ENCODE measurements at places on chromosomes 3 and 15.

DNA sequence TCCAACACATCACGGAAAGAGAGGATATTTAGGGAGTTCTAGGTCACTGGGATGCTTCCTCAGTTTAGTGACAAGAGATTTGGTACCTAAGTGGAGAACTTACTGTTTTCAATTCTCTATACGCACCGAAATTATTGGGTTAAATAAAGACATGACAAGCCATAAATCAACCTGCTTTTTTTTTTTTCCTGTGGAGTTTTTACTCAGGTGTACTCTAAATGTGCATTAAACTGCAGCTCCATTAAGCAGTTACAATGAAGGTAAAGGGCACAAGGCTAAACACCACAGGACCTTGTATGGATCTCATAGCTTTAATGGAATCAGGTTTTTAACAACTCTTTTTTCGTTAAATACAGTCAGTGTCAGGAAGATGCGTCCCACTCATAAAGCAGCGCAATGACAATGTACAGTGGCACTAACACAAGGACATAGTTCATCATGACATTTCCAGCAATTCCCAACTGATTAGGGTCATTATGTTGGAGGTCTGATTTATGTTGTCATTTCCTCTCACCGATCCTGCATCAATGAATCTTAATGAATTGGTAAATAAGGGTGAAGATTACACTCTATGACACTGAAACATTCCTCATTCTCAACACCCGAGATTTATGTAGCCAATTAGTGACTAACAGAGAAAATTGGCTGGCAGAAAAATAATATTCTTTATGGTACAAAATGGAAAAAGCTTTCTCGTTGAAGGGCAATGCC, 355.2 kb downstream of the FOXP1 start:
- no peak for DNase-seq

DNA sequence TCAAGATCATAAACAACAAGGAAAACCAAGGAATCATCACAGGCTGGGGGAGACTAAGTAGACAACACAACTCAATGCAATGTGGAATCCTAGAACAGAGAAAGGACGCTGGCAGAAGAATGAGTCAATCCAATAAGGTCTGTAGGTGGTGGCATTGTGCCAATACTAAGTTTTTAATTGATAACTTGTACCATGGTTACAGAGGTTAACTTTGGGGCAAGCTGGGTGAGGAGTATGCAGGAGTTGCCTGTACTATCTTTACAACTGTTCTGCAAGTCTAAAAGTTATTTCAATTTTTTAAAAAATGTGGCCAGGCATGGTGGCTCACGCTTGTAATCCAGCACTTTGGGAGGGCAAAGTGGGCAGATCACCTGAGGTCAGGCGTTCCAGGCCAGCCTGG, 46.2 kb downstream of the RORA start:
- no peak for DNase-seq

GRCh38 chr3:167837466-167837865, 101.9 kb downstream of the SERPINI1 start:
- no peak for DNase-seq

GRCh38 chr15:31498329-31498728, 171.7 kb downstream of the KLF13 start:
- DNase-seq, result no peak

DNA sequence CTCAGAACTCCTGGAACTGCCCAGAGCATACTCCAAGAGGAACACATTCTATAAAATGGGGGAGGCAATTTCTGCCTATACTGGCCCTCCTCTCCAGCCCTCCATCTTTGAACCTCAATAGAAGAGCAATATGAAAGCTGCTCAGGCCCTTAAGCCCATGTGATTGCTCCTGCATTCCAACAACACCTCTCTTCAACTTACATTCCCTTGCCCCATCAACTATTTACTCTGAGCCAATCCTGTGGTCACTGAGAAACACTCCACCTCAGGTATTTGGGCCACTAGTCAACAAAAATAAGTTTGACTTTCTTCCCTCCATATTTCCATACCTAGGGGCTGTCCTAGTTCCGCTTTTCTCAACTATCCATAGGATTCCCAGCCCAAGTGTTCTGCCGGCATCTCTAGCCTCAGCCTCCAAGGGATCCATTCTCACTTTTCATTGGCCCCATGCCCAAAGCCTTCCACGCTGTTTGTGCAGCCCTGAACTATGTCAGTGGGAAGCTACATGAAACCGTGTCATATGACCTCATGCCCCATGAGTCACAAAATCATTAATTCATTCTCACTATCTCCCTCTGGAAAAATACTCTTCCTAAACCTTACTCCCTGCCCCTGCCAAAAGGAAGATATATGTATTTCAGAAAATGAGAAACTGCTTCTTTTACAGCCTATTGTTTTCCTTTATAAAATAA, 61.6 kb downstream of the GJD2 start:
- DNase-seq, result no peak

DNA sequence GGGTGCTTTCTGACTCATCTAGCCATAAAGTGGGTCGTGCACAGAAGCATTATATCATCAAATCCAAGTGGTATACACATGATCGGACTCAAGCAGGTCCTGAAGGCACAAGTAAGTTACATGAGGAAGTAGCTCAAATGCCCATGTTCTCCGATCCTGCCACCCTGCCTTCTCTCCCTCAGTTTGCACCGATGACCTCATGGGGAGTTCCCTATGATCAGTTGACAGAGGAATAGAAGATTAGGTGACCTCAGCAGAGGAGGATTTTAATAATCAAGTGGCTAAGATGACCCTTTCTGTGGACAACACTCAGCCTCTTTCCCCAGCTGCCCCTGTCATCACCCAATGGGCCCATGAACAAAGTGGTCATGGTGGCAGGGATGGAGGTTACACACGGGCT, 149.5 kb downstream of the TBC1D5 start:
- no peak for DNase-seq

- DNase-seq, result no peak
Measured at GRCh38 chr3:62404321-62404720, 31.0 kb upstream of the FEZF2 start.

- DNase-seq, result no peak
Measured at GRCh38 chr3:2391896-2392295, 293.2 kb downstream of the CNTN4 start.

DNA sequence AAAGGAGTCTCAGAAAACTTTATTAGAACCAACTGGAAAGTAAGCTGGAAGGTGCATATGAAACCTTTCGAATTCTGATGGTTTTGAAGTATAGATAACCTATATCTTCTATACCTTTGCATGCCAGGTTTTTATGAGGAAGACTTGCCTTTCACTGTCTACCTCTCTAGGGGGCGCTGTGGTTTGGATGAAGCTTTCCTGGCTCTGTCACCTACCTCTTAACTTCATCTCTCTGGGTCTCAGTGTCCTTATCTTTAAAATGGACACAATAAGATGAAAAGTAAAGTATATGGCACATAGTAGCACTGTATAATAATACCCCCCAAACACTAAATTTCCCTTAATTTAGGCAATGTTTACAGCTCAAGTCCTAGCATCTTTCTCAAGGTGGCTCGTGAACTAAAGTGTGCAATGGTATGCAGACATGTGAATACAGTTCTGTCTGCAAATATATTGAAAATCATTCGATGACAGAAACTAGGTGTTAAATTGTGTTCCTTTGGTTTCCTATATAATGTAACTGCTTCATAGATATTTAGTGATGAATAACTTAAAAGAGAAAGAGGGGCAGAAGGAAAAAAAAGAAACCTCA, 314.3 kb downstream of the CHST2 start:
- DNase-seq, result no peak

DNA sequence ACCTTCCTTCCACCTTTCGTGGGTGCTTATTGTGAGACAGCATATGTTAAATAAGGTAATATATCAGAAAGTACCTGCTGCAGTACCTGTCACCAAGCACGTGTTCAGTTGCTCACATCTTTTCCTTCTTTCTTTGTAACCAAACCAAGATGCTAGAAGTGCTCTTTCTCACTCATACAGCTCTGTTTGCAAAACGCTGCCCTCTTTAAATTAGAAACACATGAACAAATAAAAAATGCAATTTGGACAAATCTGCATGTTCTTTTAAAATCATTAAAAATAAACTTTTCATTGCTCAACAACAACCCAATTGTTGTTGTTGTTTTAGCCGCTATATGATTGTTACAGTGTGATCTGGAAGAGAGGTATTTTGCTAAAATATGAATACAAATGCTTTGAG, 193.5 kb upstream of the ZBTB20 start:
- DNase-seq, result no peak

DNA sequence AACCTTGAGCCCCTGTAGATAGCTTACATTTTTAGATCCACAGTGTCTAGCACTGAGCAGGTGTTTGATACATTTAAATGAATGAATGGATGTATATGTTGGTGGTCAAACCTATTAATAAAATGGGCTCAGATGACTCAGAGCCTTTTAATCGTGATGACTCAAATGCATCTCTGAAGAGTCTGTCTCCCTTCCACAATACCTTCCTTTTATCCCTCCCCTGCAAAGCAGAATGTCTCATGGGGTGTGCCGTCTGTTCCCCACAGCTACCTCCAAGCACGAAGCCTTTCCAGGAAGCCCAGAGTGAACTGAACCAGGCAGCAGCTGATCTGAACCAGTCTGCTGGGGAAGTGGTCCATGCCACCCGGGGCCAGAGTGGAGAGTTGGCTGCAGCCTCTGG, 303.5 kb upstream of the TPM1 start:
- no peak for DNase-seq

DNA sequence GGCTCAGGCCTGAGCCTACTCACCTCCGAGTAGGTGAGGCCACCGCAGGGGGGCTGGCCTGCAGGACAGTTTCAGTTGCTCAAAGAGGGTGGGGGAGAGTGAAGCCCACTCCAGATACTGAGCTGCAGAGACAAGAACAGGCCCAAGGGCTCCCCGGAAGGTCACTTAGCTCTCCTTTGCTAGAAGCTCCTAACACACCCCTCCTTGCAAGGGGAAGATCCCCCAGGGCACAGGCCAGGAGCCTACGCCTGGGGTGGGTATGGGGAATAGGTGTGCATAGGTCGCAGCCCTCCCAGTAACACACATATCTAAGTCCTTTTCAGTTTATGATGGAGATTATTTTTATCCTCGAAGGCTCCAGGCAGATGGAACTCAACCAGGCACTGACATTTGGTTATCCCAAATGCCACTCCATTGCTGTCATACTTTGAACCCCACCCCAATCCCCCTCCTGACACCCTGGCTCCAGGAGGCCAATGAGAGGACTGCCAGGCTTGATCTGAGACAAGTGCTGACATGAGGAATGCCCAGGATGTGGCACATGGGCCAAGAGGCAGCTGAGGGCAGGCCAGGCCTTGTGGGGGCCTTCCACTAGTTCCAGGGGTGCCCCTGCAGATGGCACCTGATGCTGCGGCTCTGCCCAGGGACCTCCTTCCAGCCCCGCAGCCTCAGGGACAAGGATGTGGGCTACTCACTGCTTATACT, 1.1 kb upstream of the MUSTN1 start:
- DNase-seq, result no peak

- DNase-seq, result peak; percentile 66
Measured at GRCh38 chr3:68287101-68287500, 632.7 kb upstream of the SUCLG2 start.

- DNase-seq, result no peak
Measured at GRCh38 chr3:101138817-101139216, 145.6 kb upstream of the ABI3BP start.
